Right renal cortex interstitium (tissue), 3 donors: ENCODE measurements at places on chromosomes 1 and 21. TPM values are rescaled to one million over a fixed set of nuclear protein-coding genes. Genes with fewer than 3 reads are reported as not detected.

TLR5 gene
- 6.4 TPM for polyA plus RNA-seq

OXCT2 gene
- polyA plus RNA-seq: 0.17 TPM

DTL gene
- 23.1 TPM for polyA plus RNA-seq

STK40 gene
- polyA plus RNA-seq: 46.5 TPM

S100A5 gene
- 1.7 TPM for polyA plus RNA-seq

PDPN gene
- 16.2 TPM for polyA plus RNA-seq

HHIPL2 gene
- 0.94 TPM for polyA plus RNA-seq

ARHGEF10L gene
- polyA plus RNA-seq: 41.5 TPM

SIM2 gene
- 16.6 TPM for polyA plus RNA-seq

KIFAP3 gene
- 50.6 TPM for polyA plus RNA-seq

ARHGAP30 gene
- 1.9 TPM for polyA plus RNA-seq

HPCAL4 gene
- 0.92 TPM for polyA plus RNA-seq

MRPL20 gene
- polyA plus RNA-seq: 107 TPM

REN gene
- polyA plus RNA-seq: 197 TPM

FAAH gene
- polyA plus RNA-seq: 19.5 TPM

LCE1E gene
- polyA plus RNA-seq: not detected

CR2 gene
- polyA plus RNA-seq: 1.3 TPM

TPR gene
- 116 TPM for polyA plus RNA-seq

RUNX3 gene
- 0.69 TPM for polyA plus RNA-seq

PAQR6 gene
- polyA plus RNA-seq: 4.4 TPM

C1orf232 gene
- not detected for polyA plus RNA-seq

UBE2U gene
- not detected for polyA plus RNA-seq

LIPI gene
- 0.22 TPM for polyA plus RNA-seq

EPRS1 gene
- polyA plus RNA-seq: 126 TPM

ATP1A4 gene
- 0.37 TPM for polyA plus RNA-seq

SEC16B gene
- 4.7 TPM for polyA plus RNA-seq

CCDC190 gene
- polyA plus RNA-seq: not detected

BLACAT1 gene
- 2.6 TPM for polyA plus RNA-seq
